ENCODE measurements at places on chromosomes 16 and 17.

DNA sequence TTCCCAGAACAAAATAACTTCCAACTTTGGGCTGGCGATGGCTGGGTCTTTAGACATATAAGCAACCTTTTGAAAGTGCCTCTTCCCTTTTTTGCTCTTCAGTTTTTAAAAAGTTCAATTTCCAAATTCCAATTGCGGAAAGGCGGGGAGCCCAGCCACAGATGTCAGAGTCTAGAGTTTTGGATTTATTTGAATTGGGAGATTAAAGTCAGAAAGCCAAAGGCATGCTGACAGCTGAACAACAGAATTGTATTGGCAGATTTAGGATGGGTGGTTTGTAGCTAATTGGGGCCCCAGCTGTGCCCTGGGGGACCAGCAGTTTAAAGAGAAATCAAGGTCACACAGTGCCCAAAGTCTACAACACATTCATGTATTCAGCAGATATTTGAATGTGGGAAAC, 10.5 kb downstream of the YPEL2 start:
- DNase-seq = no peak

- DNase-seq = no peak
Observed at GRCh38 chr17:61064087-61064951, 335.3 kb upstream of the TBX2 start.

DNA sequence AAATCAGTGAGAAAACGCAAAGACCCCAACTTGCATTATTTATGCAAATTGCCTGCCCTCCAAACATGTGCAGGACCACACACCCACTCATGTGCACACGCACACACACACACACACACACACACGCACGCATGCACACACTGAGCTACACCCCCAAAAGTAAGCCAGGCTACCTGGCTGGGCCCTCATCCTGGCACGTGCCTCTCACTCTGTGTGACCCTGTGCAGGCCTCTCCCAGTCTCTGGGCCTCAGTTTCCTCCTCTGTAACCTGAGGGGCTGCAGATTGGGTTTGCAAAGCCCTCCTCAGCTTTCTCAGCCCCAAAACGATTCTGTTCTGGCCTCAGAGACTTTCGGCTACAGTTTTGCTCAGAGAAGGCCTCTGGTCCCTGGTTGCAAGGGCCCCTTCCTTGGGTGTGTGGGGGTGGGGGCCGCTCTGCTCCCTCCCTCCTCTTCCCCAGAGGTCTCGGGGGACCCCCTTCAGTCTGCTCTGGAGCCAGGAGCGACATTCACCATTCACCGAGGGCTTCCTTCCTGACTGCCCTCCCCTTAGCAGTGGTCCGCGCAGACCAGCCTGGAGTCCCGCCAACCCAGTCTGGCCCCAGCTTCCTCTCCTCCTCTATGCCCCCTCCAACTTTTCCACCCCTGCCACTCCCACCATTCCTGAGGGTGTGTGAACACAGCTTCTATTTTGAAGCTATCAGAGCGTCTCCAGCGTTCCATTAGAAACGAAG, 5.4 kb upstream of the PIK3R6 start:
- DNase-seq = no peak

DNA sequence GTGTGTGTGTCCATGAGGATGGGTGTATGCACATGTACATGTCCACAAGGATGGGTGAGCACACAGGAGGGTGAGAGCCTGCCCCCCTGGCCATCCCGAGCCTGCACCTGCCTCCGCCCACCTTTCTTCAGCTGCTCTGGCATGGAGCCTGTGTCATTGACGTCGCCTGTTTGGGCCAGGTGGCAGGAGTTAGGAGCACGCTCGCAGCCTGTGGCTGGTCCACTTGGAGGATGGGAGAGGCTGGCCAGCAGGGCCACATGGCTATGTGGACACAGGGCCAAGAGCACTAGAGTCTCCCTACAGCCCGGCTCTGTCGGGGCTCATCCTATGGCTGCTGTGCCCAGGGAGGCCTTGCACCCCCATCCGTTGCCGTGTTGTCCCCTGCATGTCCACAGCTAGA, 21.4 kb downstream of the BAHCC1 start:
- no peak for DNase-seq

DNA sequence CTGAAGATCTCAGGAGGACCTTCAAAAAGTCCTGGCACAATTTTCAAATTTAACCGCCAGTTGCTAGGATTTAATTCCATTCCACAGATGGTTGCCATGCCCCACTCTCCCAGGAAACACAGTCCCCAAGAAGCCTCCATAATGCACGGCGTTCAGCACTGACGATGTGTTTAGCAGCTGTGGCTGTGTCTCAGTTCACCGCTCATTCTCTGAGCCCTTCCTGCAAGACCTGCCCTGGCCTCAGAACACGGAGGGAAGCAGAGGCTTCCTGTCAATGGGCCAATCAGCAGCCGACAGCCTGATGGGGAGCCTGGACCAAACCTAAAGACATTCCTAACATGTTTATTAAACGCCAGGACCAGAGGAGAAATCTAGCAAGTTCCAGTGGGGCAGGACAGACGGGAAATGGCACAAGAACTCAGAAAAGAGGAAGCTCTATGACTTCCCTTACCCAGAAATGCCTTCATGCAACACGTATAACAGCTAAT, 4.9 kb downstream of the MYLK3 start:
- DNase-seq = no peak

GRCh38 chr17:74964246-74964761, 8.3 kb downstream of the HID1 start:
- DNase-seq = no peak

DNA sequence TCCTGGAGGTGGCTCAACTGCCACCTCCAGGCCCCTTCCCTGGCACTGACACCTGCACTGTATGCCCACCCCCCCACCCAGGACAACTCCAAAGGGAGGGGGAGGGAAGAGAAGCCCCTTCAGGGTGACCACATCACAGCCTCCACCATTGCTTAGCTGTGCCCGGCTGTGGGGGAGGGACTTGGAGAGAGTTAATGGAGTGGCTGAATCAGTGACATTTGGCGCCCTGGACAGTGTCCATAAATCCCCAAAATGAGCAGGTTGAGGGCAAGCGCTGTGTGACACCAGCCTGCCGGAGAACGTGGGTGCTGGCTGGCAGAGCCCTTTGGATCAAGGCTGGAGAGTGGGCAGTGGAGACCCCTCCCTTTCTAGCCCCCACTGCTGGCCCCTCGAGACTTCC, 883 bp downstream of the USH1G start:
- no peak for DNase-seq

DNA sequence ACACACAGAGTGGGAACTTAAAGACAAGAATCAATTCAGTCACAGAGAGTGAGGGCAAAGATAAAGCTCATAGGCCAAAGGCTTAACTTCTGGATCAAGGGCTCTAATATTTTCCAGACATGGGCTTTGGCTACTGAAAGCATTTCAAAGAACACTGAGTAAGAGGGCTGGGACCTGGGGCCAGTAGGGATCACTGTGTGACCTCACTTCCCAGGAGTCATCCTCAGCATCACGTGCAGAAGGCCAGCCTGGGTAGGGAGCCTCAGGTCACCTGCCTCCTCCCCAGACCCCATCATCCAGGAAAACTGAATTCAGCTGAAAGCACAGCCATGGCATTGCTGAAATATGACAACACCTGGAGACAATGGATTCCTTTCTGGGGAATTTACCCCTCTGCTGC, 163.5 kb downstream of the RAB11FIP4 start:
- no peak for DNase-seq

GRCh38 chr17:49646391-49647255, 31.3 kb downstream of the SPOP start:
- peak; percentile 36 for DNase-seq

All from stromal cell of bone marrow (primary cell).